ENCODE measurements at places on chromosomes 7 and 10. TPM values are rescaled to one million over a fixed set of nuclear protein-coding genes. Genes with fewer than 3 reads are reported as not detected.

NXPH1 gene
- total RNA-seq: not detected

MET gene
- not detected for total RNA-seq

LRRD1 gene
- total RNA-seq: not detected

PNLIPRP2 gene
- not detected for total RNA-seq

GRCh38 chr10:114684822-114685209, 26.7 kb upstream of the ABLIM1 start:
- DNase-seq: no peak

DNA sequence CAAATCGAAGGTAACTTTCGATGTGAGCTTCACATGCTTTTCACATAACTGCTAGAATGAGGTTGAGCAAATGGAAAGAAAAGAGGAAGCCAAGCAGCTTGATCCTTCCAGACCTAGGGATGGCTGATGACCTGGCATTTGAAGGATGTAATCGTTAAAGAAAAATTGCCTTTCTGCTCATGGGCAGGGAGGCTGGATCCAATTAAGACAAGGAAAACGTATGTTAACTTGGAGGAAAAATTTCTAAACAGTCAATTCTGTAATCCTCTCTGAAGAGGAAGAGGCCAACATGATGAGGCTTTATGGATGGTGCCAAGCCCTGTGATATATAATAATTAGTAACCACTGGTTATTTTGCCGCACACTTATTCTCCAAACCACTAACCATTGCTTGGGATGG, 12.5 kb downstream of the GRK5 start:
- no peak for DNase-seq

GRCh38 chr10:70557086-70557845, 45.3 kb downstream of the PRF1 start:
- no peak for DNase-seq

GRCh38 chr7:85074-85882, 107.1 kb upstream of the FAM20C start:
- no peak for DNase-seq

DNA sequence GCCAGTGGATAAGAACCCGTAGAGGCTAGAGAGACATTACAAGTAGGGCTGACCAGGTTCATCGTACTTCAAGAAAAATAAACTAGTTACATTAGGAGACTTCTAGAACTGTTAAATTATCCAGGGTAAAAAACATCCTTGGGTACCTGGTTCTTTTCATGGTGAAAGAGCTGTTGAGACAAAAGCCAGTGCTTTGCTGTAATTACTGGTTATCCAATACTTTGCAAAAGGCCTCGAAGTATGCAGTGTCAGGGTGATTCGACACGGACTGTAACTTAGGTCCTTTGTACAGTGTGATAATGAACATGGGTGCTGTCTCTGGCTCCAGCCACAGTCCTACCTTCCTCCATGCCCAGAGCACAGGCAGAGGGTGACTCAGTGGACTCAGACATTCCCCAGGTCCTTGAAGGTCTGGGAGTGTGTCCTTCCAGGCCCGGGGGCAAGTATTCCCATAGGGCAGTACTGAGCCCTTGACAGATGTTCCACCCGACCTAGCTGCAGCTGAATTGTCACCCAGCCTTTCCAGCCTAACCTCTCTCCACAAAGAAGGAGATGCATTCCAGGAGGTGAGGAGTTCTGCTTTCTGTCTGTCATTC, 123.6 kb upstream of the TMEM72 start:
- DNase-seq: no peak
